ENCODE measurements at places on chromosomes 4 and X.

GRCh38 chr4:140947506-140947905, 185.8 kb downstream of the RNF150 start:
- DNase-seq: no peak

DNA sequence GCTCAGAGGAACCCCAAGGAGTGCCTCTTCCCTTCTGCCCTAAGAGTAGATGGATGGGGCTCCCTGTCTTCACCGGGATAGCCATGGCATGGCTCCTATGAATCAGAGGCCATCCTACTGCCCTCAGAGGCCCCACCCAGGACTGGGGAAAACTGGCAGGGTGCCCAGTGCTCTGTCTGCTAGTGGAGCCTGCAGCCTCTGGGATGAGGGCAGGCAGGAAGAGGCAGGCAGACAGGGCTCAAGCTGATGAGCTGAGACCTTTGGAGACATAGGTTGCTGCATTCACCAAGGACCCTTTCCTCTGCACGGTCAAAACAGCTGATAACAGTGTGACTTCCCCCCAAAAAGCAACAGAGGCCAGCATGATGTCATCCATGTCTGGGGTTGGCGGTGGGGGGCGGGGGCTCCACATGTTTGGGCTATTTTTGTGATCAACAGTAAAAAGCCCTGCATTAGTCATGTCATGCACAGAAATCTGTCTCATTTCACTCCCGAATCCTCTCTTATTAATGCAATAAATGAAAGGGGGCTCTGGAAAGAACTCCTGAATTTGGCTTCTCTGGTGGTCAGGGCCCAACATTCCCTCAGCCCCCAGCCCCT, 207.6 kb upstream of the MAMLD1 start:
- DNase-seq: no peak

DNA sequence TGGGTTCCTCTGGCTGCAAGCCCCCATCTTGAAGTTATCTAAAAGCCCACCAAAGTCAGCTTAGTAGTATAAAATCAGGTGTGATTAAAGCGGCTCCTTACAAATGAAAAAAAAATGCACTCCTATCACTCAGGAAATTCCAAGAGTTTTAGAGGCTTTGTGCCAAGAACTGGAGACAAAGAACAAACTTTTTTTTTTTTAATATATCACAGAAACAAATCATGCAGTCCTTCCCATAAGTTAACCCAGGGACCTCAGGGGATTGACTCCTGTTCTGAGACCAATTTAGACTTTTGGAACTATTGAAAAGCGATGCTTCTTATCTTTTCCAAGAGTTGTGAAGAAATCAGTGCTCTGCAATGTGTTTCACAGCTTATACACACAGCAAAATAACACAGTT, 53.6 kb downstream of the HHIP start:
- DNase-seq: no peak

GRCh38 chrX:9539605-9540387, 74.9 kb downstream of the TBL1X start:
- no peak for DNase-seq

DNA sequence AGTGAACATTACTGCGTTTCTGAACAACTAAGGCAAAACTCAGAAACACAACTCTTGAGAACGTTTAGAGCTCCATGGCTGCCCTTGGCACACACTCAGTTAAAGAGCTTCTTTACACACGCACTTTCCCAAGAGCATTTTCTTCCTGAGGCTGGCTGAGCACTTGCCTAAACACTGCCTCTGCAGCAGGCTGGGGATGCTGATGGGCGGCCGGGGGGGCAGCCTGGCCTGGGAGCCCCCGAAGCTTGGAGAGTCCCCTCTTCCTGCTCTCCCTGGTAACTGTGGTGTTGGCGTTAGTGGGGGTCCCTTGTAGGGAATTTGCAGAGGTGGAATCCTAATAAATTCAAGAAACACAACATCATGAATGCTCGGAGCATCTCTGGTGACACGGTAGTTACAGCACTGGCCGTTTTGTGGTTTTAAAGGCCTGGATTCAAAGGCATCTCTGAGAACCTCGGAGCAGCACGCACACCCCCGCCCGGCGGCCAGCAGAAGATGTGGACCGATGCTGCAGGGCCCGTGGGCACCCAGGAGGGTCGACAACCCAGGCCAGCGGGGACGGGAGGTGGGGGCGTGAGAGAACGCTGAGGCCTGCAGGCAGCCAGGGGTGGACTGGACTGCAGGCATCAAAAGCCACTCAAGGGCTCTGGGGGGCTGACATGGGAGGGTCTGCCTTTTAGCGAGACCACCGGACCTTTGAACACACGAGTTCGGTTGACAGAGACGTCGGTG, 45.4 kb downstream of the FGFRL1 start:
- DNase-seq: no peak

DNA sequence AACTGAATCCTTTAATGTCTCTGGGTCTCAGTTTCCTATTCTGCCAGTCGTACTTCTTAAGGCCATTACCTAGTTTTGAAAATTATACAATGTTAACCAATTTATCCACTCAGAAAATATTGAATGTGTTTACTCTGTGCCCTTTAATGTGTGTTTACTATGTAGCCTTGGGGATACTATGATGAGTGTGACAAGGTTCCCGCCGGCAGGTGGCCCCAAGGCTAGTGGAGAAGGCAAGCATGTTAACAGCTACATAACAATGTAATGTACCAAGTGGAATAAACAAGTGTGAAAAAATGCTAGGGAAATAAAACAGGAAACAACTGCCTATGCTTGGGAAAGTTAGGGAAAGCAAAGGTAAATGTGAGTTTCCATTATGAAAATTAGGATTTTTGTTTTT, 187.3 kb upstream of the MBNL3 start:
- no peak for DNase-seq

GRCh38 chr4:86561256-86561655, 32.9 kb upstream of the PTPN13 start:
- no peak for DNase-seq

DNA sequence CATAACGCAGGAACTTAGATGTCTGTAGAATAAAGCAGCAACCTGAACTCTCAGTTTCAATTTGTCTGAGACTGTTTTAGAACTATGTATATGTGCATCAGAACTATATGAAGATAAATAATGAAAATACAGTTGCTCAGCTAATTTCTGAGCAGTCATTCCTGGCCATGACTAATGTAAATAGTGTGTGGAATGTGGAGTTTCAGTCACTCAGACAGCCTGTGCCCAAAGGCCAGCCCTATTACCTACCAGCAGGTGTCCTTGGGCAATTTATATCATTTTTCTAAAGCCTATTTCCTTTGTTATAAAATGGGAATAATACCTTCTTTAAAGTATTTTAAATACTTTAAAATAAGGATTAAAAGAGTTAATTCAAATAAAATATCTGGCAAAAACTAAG, 56.0 kb upstream of the RELL1 start:
- DNase-seq: no peak

GRCh38 chr4:78100060-78100459, 42.9 kb downstream of the FRAS1 start:
- DNase-seq: no peak

DNA sequence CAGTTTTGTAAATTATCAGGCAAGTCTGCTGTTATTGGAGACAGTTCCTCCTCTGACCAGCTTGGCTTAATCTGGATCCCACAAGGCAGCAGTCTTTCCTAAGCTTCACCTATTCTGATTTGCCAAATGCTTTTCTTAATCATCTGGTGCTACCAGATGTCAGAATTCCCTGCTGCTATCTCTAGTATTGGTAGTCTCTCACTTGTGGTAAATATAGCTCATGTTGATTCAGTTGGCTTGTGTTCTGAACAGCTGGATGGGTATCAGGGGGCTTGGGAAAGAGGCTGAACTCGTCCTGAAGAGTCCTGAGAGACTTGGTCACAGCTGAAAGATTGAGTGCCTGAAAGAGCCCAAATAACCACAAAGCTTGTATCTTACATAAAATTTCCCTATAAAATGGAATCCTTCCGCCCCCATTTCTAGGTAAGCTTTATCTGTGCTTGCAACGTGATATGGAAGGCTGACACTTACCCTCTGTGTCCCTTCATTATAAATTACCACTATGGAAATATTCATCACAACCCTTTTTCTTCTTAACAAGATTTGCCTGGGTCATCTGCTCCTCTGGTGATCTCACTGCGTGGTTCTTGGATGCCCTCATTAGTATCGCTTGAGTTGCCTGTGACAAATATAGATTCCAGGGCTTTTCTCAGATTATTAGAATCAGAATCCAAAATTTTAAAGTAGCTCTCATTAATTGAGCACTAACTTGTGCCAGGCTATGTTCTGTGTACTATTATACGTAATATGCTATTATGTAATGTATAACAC, 104.1 kb upstream of the GPRIN3 start:
- no peak for DNase-seq

DNA sequence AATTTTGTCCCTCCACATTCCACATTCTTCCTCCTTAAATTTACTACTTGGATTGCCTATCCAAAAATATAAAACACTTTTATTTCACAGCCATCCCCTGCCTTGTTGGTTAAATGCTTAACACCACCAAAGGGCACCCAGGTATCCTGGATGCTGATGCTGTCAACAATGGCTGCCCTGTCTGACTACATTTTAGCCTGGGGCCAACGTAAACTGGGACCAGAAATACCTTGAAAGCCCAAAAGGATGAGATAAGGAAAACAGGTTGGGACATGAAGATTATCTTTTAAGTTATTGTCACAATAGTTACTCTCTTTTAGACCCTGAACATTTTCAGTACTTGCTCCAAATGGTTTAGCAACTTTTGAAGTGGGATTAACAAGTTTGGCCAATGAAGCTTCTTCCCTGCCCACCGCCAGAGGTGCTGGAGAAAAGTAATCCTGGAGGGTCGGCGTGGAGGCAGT, 775 bp upstream of the YIPF6 start:
- no peak for DNase-seq

GRCh38 chr4:7431696-7432530, 2.8 kb downstream of the PSAPL1 start:
- no peak for DNase-seq

- DNase-seq: no peak
Measured at GRCh38 chrX:140709421-140709846, at the start of gene LINC00632. TSS of gene LINC00632 (plus strand) at chrX:140709759.

Measured in stimulated activated naive CD8-positive, alpha-beta T cell treated with anti-CD3 and anti-CD28 coated beads, Interleukin-15, Interleukin-2, amounts not matched to agents 100 U/mL and 50 U/mL, for 24 hours (primary cell).